Hindlimb muscle (tissue), 1 donor: ENCODE measurements at places on chromosomes 3 and 15. TPM values are rescaled to one million over a fixed set of nuclear protein-coding genes. Genes with fewer than 3 reads are reported as not detected.

The MFGE8 gene
- 165 TPM for polyA plus RNA-seq

The GCHFR gene
- 4.7 TPM for polyA plus RNA-seq

DNA sequence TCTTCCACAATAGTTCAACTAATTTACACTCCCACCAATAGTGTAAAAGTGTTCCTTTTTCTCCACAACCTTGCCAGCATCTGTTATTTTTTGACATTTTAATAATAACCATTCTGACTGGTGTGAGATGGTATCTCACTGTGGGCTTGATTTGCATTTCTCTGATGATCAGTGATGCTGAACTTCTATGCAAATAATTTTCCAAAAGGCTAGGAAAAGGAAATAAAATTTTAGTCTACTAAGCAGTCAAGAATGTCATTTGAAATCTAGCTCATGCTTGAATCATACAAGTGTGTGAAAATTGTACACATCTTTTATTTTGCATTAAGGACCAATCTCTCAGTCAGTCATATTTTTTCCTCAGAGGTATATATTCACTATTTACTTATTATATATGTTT is 101.7 kb upstream of the UBP1 start:
- no peak for DNase-seq

GRCh38 chr15:89654847-89655805 is at the start of gene KIF7:
Gene KIF7 (minus strand): TSS chr15:89655467. CDS start chr15:89652930, 2,537 bp downstream.
- peak; percentile 76 for DNase-seq

GRCh38 chr15:71344316-71344715 is 229.0 kb downstream of the THSD4 start:
- no peak for DNase-seq

The C3orf49 gene
- polyA plus RNA-seq: 0.41 TPM

DNA sequence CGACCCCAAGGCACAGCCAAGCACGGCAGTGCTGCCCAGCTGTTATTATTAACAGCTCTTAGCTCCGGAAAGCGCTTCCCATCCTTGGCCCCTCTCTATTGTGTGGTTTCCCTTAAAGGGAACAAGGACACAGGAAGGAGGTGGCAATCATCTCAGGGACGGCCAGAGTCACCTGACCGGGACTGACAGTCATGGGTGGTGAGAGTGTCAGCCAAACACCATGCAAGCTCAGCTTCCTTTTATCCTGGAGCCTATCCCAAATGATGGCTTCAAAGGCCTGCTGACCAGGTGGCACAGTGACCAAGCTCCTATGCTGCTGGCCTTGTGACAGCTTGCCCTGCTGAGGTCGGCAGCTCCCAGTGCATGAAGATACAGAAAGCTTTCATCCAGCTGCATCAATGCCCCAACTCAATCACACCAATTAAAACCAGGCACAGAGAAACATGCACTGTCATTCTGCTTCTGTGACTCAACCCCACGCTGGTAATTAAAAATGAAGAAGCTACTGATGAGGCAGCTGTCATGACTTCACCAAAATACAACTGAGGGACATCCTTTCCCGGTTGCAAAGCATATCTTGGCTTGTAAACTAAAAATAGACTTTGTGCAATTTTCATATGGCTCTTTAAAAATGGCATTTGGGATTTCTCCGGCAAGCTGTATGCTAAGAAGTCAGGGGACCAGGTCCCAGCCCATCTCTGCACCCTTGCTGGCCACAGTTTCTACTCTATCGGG is 34.0 kb downstream of the PCSK6 start:
- no peak for DNase-seq

The LRRC31 gene
- not detected for polyA plus RNA-seq
